PC-9 (cell line): ENCODE measurements at places on chromosomes 2 and 18. TPM values are rescaled to one million over a fixed set of nuclear protein-coding genes. Genes with fewer than 3 reads are reported as not detected.

GRCh38 chr18:7307030-7307429 lies 76.1 kb downstream of the LRRC30 start:
- DNase-seq = no peak

DNA sequence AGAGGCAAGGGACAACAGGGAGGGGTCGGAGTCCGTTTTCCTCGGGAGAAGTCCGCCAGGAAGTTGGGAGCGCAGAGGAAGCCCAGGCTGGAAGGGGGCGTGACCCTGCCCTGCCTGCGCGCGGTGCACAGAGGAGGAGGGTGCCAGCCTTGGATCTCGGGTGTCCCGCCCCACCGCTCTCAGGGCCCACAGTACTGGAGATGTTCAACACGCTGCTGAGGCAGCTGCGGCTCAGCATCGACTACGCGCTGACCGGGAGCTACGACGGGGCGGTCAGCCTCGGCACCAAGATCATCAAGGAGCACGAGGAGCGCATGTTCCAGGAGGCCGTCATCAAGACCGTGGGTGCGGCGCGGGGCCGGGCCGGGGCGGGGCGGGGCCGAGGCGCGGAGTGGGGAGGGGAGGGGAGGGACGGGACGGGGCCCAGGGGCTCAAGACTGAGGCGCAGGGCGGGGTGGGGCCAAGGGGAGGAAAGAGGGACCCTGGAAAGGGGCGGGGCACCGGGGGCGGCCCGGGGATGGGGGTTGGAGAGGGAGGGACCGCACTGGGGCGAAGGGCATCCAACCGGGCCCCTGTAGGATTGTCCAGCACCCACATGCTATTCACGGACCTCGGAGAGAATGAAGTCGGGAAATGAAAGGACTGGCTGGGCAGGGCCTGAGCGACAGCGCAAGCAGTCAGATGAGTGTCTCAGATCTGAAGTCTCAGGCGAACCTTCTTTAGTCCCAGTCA lies 36.6 kb downstream of the POMC start:
- no peak for DNase-seq

- peak; percentile 34 for DNase-seq
Observed at GRCh38 chr2:457792-458424, 170.0 kb upstream of the ALKAL2 start.

The STAT1 gene
- 28.0 and 32.5 TPM in 2 replicates for total RNA-seq

GRCh38 chr2:33038230-33038629 lies 91.5 kb downstream of the LTBP1 start:
- DNase-seq = no peak

DNA sequence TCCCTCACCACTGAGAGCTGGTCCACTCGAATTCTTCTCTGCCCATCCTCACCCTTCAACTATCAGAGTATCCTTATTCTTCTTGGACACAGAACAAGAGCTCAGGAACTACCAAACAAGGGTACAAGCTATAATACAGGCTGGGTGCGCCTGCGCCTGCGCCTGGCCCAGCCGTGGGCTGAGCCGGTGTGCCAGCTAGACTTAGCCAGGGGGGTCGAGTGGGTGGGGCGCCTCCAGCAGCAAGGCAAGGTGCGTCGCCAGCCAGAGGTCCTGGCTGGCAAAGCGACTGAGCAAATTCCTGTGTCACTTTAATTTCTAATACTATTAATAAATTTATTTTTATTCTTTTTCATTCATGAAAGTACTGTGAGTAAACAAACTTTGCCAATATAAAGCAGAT lies 1072.6 kb upstream of the PIK3C3 start:
- no peak for DNase-seq

GRCh38 chr2:176170602-176171305 lies 13.6 kb downstream of the HOXD3 start:
- no peak for DNase-seq

- no peak for DNase-seq
Observed at GRCh38 chr2:38959466-38959865, 69.8 kb downstream of the ARHGEF33 start.

DNA sequence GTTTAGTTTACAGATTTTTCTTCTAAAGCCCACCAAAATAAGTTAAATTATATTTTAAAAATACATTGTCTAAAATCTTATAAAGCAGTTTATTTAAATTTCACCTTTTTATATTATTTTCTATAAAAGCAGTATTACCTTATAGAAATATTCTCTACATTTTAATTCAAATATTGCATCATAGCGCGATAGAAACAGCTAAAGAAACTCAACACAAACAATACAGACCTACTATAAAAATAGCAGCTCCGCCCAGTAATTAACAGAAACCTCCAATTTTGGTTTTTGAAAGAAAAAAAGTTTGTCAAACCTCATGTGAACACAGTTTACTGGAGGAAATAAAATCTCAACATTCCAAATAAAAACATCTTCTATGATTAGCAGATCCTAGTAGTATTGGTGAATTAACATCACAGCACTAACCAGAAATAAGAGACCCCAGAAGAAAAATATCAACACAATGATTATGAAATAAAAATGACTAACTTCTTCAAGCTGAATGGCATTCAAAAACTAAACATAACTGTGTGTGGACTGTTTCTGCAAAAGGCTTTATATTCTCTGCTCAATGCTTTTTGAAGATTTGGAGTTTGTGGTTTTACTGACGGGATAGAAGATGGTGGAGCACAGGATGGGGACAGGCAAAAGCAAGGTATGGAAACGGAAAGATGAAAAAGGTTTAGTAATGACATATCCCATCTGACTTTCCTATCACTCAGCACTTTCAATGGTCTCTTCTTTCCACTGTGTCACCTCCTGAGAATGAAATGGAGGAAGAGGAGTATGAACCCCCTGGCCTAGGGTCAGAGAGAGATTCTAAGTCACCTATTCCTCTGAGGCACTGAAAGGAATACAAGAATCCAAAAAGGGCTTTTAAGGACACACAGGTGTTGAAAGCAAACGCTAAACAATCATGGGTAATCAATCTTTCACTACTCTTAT lies 17.5 kb downstream of the MAP4K3 start:
- DNase-seq = no peak

- no peak for DNase-seq
Observed at GRCh38 chr2:25497918-25498407, 156.2 kb upstream of the DNMT3A start.

GRCh38 chr2:57973621-57974186 lies 72.9 kb upstream of the VRK2 start:
- DNase-seq = no peak

DNA sequence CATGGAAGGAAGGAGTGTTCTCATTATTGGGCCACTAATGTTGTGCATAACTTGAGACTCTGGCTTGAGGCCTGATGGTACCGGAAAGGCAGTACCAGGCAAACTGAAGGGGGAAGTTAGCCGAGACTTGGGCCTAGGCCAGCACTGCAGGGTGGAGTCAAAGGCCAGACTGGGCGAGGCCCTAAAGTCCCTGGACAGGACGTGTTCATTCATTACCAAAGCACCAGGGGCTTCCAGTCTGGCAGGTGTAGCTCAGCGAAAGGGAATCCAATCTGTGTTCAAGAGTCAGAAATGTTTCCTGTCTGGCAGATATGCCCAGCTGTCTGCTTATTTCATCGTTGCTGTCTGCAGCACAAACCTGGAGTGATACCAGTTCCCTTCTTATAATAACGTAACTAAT lies 4.7 kb upstream of the ITSN2 start:
- DNase-seq = peak; percentile 72

The ATOH8 gene
- 0.25 TPM in 1 of 2 replicates, not detected in the other for total RNA-seq

GRCh38 chr2:216690853-216691741 lies 4.3 kb downstream of the IGFBP5 start:
- DNase-seq = peak; percentile 70

- no peak for DNase-seq
Observed at GRCh38 chr2:96119389-96119751, 3.0 kb upstream of the ADRA2B start.

DNA sequence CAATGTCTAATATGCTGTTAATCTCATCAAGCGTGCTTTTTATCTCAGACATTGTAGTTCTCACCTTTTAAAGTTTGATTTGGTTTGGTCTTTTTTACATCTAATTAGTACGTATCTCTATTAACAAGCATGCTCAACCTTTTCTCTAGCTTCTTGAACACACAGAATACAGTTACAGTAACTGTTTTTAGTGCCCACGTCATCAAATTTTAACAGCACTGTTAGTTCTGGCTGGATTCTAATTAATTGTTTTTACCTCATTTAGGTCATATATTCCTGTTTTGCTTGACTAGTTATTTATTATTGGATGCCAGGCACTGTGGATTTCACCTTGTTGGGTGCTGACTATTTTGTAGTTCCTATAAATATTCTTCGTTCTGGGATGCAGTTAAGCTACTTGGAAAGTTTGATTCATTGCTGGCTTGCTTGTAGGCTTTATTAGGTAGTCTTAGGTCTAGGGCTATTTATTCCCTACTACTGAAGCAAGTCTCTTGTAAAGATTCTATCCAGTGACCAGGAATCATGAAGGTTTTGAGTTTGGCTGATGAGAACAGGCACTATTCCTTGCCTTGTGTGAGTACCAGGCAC lies 263.0 kb downstream of the ETAA1 start:
- DNase-seq = no peak

- DNase-seq = no peak
Observed at GRCh38 chr18:9852266-9853081, 33.3 kb upstream of the TXNDC2 start.

GRCh38 chr2:240505910-240506309 lies 51.9 kb downstream of the ANKMY1 start:
- DNase-seq = no peak

GRCh38 chr2:129864719-129865118 lies 114.7 kb upstream of the RAB6C start:
- DNase-seq = no peak

DNA sequence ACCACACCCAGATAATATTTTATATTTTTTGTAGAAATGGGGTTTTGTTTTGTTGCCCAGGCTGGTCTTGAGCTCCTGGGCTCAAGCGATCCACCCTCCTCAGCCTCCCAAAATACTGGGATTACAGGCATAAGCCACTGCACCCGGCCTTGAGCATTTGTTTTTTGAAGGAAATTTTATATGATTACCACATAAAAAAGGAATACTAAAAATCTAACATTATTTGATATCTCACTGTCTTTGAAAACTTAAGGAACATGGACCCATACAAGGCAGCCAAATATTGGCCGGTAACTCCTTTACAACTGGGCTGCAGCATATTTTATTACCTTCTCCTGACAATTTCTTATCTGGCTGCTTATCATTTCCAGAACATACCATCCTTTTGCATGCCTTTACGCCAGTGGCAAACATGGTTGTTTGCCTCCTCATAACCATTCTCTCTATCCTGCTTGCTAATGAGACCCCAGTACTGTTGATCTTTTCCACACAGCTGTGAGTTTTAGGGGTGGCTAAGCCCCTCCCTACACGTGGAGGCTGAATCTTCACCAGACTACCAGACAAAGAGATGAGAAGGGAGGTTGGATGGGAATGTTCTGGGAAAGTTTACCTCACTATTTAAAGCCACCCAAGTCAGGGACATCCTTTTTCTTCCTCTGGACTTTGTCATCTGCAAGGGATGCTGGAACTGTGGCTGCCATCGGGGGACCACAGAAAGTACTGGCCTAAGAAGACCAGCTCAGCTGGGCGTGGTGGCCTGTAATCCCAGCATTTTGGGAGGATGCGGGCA lies 157.5 kb downstream of the TGIF1 start:
- DNase-seq = no peak

The TMEM37 gene
- total RNA-seq = 1.2 TPM in 2 replicates

GRCh38 chr2:137929519-137929916 lies 34.8 kb upstream of the HNMT start:
- no peak for DNase-seq

The G6PC2 gene
- total RNA-seq = not detected in 2 replicates

DNA sequence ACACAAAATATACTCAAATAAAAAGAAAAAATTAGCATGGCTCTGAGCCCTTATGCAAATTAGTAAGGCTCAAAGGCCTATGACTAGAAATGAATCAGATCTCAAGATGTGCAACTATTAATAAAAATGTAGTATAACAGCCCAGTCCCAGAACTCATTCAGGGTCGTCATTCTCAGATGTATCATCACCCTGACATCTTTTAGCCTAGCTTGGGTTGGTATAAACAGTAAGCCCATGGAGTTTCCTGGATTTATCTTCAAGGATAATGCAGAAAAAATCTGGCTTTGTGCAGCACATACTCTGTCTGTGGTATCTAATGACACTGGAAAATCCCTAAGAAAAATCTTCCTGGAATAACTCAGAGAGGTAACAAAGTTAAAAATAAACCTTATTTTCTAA lies 239.3 kb downstream of the ZNF385B start:
- no peak for DNase-seq

DNA sequence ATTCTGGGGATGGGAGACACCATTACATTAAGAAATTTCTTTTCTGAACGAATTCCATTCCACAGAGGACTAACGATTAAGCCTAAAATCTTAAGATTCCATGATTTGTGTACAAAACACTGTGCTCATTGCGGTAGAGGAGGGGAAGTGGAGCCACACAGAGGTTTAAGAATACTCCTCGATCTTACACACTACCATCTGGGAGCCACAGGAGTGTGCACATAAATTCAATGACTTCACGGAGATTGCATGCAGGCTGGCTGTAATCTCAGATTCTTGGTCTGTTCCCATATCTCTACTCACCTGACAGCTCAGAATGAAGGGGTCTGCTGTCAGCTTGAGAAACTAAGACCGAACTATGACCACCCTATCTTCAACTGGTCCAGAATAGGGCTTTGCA lies 762 bp downstream of the VPS4B start:
- no peak for DNase-seq

DNA sequence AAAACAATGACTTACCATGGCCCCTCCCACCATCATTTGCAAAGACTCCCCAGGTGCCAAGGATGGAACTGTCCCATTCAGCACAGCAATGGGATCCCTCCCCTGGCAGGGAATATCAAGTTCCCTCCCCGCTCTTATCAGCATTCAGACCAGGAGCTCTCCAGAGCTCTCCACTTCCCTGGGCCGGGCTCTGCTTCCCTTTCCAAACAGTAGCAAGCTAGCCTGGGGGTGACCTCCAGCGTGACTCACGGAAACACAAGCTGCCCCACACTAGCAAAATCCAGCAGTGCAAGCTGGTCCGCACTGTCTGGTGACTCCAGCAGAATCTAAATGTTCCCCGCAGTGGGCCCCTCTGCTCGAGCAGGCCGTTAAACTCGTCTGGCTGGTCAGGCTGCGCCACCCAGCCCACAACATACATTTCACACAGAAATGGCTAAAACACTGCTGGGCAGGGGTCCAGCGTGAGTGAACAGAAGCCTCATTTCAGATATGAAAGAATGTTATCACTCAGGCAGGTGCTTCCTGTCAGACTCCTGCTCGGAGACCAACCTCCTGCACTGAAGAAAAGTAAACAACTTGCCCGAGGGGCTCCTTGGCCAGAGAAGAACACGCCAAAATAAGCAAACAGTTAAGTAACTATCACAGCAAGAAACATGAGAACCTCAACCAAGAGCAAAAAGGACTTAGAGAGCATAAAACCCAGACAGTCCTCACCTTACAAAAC lies 33.9 kb downstream of the STAT1 start:
- DNase-seq = peak; percentile 90

DNA sequence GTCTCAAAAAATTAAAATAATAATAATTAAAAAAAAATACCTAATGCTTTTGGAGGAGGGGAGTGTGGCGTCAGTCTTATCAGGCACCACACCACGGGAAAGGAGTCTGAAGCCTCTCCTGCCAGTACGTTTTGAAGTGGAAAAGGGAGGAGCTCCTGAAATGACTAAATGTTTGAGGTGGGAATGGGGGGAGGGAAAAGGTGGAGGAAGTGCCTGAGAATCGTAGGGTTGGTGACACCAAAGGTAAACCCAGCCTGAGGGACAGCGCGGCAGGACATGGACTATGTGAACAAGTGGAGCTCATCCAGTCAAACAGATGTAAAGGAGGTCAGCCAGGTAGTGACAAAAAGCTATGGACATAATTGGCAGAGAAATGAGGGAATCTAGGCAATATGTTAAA lies 42.2 kb upstream of the EPHA4 start:
- no peak for DNase-seq

The MRO gene
- total RNA-seq = not detected in 2 replicates

The NLRC4 gene
- not detected in 2 replicates for total RNA-seq
